ENCODE measurements at places on chromosomes 6 and 20.

- DNase-seq: no peak
Observed at GRCh38 chr6:139186242-139186641, 51.4 kb downstream of the HECA start.

GRCh38 chr6:144298194-144298593, 13.1 kb downstream of the UTRN start:
- no peak for DNase-seq

- no peak for DNase-seq
Observed at GRCh38 chr20:19589787-19590362, 168.2 kb upstream of the RIN2 start.

- no peak for DNase-seq
Observed at GRCh38 chr20:12750221-12750620, 258.6 kb upstream of the SPTLC3 start.

GRCh38 chr20:9262653-9263194, 193.8 kb downstream of the PLCB4 start:
- DNase-seq: no peak

GRCh38 chr6:43623880-43624785, 4.9 kb downstream of the GTPBP2 start:
- DNase-seq: no peak

DNA sequence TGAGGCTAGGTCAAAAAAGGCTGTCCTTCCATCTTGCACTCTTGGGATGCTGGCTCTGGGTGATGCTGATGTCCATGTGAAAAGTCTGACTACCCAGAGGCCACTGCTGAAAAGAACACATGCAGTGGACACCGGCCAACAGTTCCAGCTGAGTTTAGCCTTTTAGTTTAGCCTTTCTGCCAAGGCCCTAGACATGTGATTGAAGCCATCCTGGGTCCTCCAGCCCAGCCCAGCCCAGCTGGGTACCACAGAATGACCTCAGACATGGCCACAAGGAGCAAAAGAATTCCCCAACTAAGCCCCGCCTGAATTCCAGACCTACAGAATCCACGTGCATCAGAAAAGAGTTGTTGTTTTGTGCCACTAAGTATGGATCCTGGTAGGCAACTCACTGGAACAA, 17.4 kb downstream of the PIGT start:
- DNase-seq: no peak

DNA sequence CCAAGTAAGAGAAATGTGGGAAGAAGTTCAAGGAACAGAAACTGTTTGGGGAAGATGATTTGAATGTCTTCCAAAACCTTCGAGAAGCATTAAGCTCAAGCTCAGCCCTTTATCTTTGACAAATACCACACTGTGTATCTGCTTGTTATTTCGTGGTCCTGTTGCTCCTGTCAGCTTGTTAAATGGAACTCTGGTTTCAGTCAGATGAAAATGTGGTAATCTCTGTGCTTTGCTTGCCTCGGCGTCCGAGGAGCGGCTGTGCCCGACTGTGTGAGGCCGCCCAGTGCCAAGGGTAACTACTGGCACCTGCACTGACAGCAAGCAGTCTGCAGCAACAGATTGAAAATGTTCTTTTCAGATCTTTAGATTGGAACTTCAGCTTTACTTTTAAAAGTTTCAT, 577.9 kb upstream of the FLRT3 start:
- peak; percentile 61 for DNase-seq

DNA sequence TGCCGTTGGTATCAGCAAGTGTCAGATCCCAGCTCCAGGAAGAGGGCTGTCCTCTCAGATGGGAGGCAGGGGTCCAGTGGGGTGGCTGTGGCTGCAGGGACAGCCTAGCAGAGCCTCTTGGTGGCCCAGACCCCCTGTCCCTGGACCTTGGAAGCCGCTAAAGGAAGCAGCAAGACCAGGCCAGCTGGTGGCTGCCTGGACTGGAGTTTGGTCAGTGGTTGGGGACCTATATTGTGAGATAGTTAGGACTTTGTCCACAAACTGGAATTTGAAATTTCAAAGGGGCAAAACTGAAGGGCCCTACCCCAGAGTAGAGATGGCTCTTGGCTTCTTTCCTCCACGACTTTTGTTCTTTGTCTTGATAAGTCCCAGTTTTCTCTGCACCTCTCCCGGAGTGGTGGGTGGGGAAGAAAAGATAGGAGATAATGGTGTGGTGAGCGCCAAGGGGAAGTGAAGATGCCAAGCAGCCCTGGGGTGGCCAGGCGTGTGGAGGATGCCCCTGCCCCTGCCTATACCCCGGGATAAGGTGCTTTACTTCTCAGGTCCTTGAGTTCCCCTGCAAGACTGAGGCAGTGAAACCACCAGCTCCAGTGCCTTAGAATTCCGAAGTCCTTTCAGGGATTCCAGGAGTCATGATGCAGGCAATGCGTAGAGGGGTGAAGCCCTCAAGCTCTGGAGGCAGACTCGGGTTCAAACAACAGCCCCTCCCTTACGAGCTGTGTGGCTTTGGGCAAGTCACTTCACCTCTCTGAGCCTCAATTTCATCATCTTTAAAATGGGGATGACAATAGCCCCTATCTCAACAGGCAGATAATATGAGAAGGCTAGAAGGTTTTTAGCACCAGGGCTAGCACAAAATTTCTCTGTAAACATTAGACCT, 40.2 kb downstream of the HNF4A start:
- DNase-seq: no peak

DNA sequence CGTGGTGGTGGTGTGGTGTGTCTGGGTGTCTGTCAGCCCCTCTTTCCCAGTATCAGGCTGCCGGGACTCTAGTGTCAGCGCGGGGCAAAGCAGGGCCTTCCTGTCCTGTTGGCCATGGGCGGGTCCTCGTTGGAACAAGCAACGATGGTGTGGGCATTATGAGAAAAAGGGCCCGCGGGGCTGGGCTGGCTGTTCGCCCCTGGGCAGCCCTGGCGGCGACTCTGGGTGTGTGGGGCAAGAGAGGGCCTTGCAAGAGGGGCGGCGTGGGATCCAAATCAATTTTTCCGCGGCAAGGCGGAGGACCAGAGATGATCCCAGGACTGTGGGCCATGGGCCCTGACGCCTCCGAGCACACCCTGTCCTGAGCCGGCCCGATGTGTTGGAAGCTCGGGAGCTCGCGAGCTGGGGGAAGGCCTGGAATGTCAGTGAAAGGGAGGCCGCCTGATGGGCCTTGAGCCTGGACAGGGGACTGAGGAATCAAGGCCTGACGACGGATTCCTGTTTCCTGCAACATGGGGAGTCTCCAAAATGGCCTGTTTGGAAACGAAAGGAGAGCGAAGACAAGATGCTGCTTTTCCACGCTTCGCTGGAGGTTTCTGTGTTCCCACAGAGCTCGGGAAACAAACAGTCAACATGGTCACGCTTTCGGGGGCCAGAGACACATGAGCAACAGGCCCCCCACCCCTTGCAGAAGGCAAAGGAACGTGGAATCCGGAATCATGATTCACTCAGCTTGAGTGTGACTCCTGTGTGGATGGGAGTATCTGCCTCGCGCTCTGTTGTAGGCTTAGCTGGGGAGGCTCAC, 364.7 kb upstream of the DEFB115 start:
- no peak for DNase-seq

DNA sequence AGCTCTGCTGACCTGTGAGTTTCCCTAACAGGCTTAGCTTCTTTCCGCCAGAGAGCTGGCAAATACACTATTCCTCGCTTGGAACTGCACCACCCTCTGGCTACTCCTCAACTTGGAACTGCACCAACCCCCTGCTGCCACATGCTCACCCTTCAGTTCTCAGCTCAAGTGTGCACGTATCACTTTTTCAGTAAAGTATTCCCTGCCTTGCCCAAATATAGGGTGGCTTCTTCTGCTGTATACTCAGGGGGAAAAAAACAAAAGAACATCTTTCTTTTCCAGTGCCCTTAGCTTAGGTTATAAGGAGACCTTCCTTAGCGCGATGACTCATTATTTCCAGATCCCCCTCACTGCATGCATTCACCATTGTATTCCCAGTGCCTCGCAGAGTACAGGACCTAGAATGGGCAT, 21.2 kb downstream of the GNAS-AS1 start:
- no peak for DNase-seq

DNA sequence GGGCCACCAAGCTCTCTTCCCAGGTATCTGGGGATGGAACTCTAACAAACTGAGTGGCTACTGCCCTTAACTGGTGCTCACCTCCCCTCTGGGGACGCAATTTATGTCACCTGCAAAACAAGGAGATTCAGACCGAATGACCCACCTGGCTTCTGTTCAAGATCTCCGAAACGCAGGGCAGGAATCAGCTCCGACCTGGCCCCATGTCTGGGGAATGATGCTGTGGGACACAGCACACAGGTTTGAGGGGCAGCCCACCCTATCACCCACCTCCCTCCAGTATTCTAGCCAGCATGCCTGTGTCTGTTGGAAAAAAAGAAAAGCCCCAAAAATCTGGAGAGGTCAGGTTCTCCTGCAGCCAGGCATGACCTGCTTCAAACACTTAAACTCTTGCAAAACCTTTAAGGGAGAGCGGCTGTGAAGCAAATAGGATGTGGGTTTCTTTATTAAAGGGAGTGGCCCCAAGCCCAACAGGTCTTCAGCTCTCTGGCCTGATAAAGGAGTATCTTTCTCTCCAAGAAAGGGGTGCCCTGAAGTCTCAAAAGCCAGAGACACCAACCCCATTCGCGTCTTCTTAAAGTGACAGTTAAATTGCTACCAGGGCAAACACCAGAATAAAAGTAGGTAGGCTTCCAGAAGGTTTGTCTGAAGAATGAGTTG, 6.4 kb downstream of the PREX1 start:
- DNase-seq: no peak

GRCh38 chr20:47720636-47721427, 64.4 kb downstream of the SULF2 start:
- no peak for DNase-seq

GRCh38 chr6:77010931-77011542, 452.3 kb downstream of the HTR1B start:
- no peak for DNase-seq

DNA sequence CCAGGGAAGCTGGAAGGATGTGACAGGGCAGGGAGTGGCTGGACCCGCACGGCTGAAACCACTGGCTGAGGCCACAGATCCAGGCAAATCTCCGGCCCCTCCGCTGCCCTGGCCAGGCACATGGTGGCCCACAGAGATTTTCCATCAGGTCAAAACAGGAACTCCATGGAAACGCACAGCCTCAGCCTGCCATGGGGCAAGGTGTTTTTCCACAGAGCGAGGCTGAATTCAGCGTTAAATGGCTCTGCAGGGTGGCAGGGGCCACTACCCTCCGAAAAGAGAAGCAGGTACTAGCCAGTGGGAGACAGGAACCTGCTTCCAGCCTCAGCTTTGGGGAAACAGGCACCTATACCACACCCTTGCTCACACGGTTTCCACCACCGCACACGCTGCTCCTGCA, 53.1 kb downstream of the PREX1 start:
- no peak for DNase-seq

GRCh38 chr20:675453-676314, at the start of gene SCRT2:
Gene SCRT2, minus strand, starts transcription at chr20:675802. Its CDS starts 201 bp downstream, at chr20:675601.
- peak; percentile 81 for DNase-seq

GRCh38 chr20:17932396-17932795, 36.2 kb downstream of the SNX5 start:
- DNase-seq: no peak
